ENCODE measurements at places on chromosomes 11 and 22.

DNA sequence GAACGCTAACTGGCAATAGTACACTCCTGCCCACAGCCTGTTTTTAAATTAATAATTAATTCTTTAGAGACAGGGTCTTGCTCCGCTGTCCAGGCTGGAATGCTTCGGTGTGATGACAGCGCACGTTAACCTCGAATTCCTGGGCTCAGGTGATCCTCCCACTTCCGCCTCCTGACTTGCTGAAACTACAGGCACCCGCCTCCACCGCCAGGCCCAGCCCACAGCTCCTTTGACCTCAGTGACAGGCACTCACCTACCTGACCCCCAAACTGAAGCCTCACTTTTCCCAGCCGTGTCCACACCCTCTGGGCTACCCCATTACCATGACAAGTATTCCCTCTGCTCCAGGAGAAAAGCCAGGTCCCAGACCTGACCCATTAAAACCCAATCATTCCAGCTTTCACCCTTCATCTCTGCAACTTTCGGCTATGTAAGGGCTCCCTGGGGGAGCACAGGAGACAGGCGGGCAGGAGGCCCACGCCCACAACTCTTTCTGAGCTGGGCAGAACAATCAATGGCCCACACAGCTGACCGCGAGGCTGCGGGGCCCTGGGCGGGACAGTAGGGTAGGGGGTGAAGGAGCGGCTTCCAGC is 730 bp downstream of the LMNTD2 start:
- DNase-seq: no peak

GRCh38 chr22:50723991-50724390 is 14.0 kb upstream of the ACR start:
- DNase-seq: no peak

GRCh38 chr11:32122200-32122599 is 31.3 kb downstream of the RCN1 start:
- DNase-seq: no peak

GRCh38 chr11:110903378-110903777 is 191.1 kb upstream of the ARHGAP20 start:
- no peak for DNase-seq

- DNase-seq: no peak
Measured at GRCh38 chr22:26556904-26557303, 33.0 kb downstream of the TPST2 start.

DNA sequence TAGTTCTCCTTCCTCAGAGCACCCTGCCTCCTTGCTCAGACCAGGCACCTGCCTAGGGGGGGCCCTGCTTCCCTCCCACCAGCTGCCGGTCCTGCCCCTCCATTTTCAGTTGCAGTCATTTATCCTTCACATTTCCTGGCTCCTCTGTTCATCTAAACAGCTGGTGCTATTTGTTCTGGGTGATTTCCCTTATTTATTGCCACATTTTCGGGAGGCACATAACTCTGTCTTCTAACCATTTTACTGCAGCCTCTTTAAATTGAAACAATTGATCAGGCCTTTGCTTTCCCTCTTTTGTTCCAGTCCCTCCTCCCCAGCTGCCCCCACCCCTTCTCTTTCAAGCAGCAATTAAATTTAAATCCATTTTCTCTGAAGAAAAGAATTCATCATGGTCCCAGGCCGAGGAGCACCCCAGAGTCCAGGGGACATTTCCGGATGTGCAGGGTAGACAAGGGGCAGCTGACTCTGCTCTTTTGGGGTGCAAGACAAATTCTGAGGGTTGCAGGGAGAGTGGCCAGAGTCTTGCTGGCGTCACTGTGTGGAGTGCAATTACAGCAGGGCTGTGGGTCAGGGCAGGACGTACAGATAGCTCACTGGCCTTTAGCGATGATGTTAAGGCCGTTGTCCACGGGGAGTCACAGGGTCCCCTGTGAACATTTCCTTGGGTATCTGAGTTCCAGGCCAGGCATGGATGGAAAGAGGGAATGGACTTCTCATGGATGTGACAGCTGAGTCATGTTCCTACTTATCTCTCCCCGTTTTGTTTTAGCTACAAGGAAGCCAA is 476.4 kb downstream of the TBC1D22A start:
- no peak for DNase-seq

- DNase-seq: no peak
Measured at GRCh38 chr22:29718949-29719898, 579 bp upstream of the CABP7 start.

DNA sequence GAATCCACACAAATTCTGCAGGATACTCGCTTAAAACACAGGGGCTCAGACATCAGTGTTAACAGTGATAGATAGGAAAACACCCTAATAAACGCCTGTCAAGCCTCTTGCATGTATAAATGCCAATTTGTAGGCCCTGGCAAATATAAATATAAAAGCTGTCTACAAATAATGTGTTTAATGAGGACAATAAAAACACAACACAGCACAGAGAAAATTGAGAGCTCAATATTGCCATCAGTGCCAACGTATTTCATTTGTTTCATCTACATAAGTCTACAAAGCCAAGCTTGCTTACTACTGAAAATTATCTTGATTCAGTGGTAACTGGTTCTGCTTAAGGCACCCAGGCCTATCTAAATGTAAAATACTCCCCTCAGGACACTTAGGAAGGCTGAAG is 1387.0 kb upstream of the TENM4 start:
- DNase-seq: no peak

GRCh38 chr11:119236891-119237290 is 30.8 kb downstream of the CBL start:
- DNase-seq: no peak

- DNase-seq: peak; percentile 25
Measured at GRCh38 chr22:50169774-50170341, 673 bp upstream of the PANX2 start.

- peak; percentile 80 for DNase-seq
Measured at GRCh38 chr11:14908214-14908880, 16.3 kb upstream of the CYP2R1 start.

DNA sequence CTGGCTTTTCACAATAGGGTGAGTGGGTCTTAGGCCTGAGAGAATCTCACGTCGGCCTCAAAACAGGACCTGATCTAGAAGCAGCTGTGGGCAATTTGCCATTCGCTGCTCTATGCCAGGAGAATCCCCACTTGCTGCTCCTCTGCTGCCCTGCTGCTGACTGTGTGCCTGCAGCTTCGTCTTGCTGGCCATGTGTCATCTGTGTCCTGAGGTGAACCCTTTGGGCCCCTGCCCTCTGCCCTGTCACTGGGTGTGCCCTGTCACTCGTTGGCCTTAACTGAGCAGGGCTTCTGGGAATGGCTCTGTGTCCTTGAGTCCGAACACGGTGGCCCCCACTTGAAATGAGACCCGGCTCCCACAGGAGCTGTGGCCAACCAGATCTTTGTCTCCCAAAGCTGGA is 6.2 kb downstream of the NAA40 start:
- no peak for DNase-seq

GRCh38 chr11:7672960-7673723 is at the start of gene CYB5R2:
TSS of gene CYB5R2 (minus strand) at chr11:7673500. CDS start at chr11:7672825, 675 bp downstream.
- DNase-seq: no peak

- DNase-seq: no peak
Measured at GRCh38 chr11:73225851-73226250, 7.8 kb downstream of the P2RY2 start.

- DNase-seq: no peak
Measured at GRCh38 chr11:46534711-46535110, 59.1 kb downstream of the AMBRA1 start.

DNA sequence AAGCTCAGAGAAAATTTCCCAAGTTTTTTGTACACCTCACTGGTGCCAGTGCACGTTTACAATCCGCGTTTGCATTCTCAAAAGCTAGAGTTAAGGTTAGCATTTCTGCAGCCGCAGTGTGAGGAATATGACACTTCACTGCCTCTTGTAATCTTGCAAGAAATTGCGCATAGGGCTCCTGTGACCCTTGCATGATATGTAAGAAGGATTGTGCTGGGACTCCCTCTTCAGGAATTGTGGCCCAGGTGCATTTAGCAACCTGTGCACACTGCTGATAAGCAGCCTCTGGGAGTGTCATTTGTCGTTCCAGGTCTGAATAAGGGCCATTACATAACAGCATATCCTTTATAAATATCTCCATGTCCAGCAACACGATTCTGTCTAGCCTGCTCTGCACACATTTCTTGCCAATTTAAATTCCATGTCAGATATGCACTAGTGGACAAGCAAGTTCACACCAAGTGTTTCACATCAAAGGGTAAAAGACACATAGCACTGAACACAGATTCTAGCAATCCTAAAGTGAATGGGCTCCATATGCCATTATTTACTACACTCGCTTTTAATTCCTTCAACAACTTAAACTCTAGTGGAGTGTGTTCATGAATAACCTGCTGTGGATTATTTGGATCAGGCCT is 69.2 kb upstream of the INCENP start:
- DNase-seq: no peak

GRCh38 chr11:72582206-72583176 is 91.7 kb downstream of the PDE2A start:
- no peak for DNase-seq

Data from NCI-H748 treated with DMSO at 0.1 percent for 48 hours (cell line).